Activated T-helper 1 cell treated with Interleukin-2 at 50 U/mL for 16 hours (primary cell): ENCODE measurements at places on chromosomes 2 and 18.

DNA sequence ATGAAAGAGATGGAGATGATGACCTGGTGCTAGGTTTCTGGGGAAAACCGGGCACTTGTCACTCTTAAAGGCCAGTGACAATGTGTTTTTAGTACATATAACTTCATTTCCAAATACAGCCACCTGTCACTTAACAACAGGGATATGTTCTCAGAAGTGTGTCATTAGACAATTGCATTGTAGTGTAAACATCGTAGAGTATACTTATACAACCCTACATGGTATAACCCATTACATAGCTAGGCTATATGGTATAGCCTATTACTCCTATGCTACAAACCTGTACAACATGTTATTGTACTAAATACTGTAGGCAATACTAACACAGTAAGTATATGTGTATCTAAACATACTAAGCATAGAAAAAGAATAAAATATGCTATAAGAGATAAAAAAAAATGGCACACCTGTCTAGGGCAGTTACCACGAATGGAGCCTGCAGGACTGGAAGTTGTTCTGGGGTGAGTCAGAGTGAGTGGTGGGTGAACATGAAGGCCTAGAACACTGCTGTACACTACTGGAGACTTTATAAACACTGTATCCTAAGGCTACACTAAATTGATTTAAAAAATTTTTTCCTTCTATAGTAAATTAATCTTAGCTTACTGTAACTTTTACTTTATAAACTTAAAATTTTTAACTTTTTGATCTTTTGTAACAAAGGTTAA is 123.2 kb downstream of the THADA start:
- no peak for DNase-seq

DNA sequence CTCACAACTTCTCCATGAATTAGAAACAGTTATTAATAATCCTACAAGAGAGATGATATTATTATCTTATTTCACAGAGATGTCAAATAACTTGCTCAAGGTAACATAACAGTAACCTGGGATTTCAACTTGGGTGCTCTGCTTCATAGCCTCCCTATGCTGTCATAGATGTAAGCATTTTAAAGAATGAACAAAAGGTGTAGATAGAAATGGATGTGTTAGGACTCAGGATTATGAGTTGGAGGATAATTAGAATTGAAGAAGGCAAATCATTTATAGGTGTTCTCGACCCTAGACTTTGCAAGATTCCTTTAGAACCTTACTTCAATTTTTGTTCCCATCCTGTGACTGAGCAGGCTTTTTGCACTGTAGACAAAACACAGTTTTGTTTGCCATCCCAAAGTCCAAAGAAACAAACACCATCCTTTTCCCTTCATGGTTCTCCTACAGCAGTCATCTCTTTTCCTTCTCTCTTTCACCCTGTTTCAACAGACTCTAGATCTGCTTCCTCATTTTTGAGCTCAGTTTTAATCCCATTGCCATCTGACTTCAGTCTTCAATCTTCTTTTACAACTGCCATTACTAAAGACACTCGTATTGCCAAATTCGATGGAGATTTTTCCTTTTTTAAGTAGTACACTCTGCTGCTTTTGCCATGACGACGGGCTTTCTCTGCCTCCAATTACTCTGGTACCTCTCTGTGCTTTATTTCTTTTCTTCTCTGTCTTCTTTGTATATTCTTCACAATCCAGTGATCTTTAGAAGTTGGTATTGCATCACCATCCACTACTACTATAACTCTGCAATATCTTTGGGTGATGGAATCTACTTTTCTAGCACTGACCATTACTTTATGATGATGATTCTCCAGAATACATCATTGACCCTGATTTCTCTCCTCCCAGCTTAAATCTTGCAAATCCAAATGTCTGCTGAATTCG is 4.5 kb downstream of the HNMT start:
- no peak for DNase-seq

GRCh38 chr2:198102856-198103255 is 298.5 kb downstream of the PLCL1 start:
- DNase-seq: no peak

- DNase-seq: no peak
Observed at GRCh38 chr2:30311711-30312110, 80.4 kb downstream of the LBH start.

DNA sequence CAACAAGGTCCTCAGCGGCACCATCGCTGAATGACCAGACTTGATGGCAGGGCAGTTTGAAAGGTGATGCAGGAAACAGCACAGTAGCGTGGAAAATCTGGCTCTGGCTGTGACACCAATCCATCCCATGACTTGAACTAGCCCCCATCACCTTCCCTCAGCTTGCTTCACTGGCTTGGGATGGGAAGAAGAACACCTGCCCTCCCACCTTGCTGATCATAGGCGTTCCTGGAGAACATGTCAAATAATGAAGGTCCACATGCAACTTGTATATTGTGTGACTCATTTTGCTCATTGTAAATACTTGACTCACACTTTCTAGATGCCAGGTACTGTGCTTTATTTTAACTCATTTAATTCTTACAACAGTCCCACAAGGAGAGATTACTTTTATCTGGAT is 292.4 kb upstream of the SPRED2 start:
- no peak for DNase-seq

- DNase-seq: no peak
Observed at GRCh38 chr2:127052771-127053691, 53.9 kb downstream of the BIN1 start.

GRCh38 chr2:64352292-64352691 is 101.7 kb upstream of the LGALSL start:
- no peak for DNase-seq

DNA sequence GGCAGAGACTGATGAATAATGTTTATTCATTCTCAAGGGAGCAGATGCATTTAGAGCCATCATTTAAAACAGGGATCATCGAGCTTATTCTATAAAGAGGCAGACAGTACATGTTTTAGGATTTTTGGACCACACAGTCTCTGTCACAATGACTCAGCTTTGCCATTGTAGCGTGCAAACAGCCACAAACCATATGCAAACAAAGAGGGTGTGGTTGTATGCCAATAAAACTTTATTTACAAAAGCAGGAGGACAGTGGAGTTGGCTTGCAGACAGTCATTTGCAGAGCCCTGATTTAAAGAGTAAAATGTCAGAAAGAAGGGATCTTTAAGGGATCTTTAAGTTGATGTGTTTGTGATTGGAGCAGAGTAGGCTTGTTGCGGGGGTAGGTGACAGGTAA is 51.5 kb downstream of the SMIM21 start:
- no peak for DNase-seq

GRCh38 chr2:151919786-151920185 is 91.6 kb upstream of the ARL5A start:
- DNase-seq: no peak

DNA sequence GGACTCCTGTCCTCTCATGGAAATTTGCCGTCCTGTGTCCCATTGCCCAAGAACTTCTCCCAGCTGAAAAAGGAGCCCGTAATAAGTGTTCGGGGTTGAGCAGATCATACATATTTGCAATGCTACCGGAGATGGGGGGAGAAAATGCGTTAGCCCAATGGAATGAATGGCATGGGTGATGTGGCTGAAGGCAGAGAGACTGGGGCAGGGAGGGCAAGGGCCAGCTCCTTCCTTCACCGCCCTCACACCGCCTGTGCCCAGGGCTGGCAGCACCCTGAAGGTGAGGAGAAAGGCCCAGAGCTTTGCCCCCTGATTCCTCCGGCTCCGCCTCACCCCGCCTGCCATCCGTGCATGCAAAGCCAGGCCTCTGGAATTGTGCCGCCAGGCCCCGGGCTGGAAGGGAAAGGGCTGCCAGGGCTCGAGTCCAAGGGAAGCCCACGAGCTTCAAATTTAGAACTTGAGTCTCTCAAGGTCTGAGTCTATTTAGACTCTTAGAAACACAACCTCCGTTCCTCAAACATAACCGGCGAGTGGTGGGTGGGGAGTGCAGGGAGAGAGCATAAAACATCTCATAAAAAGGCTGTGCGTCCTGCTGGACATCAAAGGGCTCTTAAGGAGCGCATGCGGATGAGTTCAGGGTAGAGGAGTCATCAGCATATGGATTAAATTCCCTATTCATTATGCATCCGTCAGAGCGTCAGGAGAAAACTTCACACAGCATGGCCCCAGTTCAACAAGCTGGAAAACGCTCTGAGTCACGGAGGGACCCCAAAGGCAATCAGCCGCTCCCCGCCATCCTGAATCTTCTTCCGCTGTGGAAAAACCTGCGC is 121.7 kb upstream of the GLI2 start:
- no peak for DNase-seq

GRCh38 chr18:11577271-11578112 is 31.9 kb upstream of the SLC35G4 start:
- DNase-seq: no peak

DNA sequence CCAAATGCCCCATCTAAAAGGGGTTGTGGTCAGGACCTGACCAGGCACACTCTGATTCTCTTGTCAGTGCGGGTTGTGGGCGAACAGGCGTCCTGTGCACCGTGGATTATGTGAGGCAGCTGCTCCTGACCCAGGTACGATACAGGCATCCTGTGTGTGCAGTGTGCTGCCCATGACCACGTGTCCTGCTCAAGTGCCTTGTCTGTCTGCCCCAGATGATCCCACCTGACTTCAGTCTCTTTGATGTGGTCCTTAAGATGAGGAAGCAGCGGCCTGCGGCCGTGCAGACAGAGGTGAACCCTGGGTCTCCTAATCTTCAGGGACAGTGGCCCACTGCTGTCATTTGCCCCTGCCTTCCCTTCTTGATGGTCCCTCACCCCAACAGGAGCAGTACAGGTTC is 14.6 kb downstream of the PTPN18 start:
- DNase-seq: no peak

DNA sequence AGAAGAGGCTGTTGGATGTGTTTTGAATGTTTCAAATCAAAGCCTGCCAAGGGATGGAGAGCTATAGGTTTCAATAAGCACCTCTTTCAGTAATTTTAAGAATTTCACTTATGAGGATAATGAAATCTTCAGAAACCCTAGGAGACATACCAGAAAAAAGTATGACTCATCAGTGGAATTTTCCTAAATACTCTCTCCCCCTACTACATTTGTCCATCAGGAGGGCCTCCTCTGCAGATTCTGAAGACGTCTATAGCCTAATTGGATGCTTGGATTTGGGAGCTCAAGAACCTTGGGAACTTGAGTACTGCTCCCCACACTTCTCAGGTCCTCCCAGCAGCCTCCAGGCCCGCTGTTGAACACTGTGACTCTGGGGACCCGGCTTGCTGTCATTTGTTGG is 374.3 kb downstream of the SLC4A3 start:
- DNase-seq: no peak

DNA sequence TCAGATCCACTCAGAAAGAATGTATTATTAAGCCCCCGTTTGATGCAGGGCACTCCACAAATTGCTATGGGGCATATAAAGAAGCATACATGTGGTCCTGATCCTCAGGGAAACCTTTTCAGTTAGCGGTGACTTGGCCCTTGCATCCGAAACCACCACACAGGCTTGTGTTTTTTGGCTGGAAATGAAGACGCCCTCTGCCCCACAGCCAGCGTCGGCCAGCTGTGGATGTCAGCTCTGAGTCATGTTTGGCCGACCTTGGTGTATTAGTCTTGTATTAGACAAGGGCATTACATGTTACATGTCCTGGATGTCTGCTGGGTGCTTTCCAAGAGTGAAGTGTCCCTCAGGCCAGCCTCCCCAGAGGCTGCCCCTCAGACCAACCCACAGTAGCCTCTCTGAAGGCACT is 107.6 kb upstream of the MAP3K20 start:
- no peak for DNase-seq

DNA sequence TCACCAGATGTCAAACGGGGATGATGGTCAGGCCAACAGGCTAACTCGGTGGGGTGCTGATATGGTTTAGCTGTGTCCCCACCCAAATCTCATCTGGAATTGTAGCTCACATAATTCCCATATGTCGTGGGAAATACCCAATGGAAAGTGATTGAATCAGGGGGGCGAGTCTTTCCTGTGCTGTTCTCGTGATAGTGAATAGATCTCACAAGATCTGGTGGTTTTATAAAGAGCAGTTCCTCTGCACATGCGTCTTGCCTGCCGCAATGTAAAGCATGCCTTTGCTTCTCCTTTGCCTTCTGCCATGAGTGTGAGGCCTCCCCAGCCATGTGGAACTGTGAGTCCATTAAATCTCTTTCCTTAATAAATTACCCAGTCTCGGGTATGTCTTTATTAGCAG is 74.4 kb upstream of the YWHAQ start:
- DNase-seq: no peak
